Activated CD4-positive, alpha-beta T cell treated with anti-CD3 and anti-CD28 coated beads, Interleukin-2, amount 50 U/mL, for 16 hours (primary cell): ENCODE measurements at places on chromosomes 6 and 20.

DNA sequence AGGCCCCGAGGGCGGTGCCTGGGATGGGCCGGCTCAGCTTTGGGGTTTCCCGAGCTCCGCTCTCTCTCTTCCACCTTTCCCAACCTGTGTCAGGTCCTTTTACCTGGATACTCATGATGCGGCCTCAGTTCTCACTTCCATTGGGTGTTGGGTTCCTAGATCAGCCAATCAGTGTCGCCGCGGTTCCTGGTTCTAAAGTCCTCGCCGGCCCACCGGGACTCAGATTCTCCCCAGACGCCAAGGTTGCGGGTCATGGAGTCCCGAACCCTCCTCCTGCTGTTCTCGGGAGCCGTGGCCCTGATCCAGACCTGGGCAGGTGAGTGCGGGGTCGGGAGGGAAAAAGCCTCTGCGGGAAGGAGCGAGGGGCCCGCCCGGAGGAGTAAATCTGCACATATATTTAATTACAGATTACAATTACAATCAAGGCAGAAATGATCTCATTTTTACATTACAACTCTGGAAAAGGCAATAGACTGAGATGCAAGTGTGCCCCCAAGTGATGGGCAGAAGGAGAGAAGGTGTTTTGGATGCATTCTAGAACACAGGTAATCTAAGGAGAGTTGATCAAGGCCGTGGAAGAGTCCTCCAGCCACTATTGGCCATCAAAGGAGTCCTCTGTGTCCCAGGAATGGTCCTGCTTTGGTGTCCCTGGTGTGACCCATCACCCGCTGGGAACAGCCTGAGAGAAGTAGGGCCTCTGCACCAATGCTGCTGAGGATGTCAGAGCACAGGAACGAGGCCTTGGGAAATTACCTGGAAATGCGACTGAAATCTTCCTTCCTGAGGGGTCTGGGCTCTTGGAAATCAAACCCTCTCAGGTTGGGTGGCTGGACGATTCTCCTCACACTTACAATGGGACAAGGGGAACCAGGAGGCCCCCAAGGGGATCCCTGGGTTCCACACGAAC, 34.7 kb upstream of the MICB start:
- DNase-seq, result peak; percentile 94

- DNase-seq, result no peak
Observed at GRCh38 chr20:17916433-17916891, 52.1 kb downstream of the SNX5 start.

DNA sequence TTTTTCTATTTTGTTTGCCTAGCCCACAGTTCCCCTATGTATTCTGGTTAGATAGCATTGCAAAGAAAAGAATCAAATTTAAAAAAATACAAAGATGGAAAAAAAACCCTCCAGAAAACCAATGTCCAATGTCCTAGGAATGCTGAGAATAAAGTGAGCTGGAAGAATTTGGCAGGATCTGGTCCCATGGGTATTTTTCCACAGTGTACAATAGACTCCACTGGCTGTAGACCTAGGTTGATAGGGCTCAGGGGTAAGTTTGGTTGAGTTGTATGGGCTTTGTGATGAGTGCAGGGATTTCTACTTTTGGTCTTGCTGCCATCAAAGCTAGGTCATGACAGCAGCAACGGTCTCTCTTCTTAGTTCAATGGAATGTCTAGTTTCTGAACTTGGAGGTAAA, 41.5 kb downstream of the SLC22A2 start:
- DNase-seq, result no peak

- DNase-seq, result no peak
Observed at GRCh38 chr6:104958178-104959025, 1.5 kb downstream of the LIN28B start.

- no peak for DNase-seq
Observed at GRCh38 chr20:63642527-63643247, 10.5 kb downstream of the STMN3 start.

DNA sequence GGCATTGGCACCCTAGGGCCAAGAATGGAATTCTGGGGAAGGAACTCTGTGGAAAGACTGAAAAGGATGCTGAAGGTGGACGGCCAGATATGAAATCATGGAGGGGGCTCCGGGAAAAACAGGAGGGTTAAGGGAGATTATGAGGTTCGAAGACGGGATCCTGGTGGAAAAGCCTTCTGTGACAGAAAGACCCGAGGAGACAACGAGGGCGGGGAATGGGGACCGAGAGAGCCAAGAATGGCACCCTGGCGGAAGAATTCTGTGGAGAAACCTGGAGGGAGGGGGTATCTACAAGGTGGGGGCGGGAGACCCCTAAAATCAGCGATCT, 426 bp downstream of the TRMT6 start:
- no peak for DNase-seq

DNA sequence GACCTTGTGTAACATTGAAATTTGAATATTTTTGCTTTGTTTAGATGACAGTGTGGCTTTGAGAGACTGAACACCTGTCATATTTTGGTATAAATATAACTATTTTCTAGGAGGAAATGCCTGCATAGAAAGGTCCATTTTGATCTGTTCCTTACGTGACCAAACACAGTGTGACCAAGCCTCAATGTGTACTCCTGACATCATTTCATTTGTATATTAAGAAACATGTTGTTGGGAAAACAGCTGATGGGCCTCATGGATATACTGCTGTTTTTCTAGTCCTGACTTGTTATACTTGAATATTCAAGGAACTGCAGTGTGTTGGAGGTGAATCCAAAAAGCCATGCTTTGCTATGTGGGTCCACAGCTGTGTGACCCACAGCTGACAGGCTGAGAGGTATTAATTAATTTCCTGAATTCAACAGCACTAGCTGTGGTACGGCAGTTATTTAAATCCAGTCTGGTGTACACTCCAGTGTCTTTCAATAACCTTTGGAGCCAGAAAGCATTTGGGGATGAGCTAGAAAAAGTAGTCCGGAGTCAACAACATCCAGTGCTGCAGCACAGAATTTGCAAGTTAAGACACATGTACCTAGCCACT, 18.9 kb downstream of the NCOA7 start:
- no peak for DNase-seq

DNA sequence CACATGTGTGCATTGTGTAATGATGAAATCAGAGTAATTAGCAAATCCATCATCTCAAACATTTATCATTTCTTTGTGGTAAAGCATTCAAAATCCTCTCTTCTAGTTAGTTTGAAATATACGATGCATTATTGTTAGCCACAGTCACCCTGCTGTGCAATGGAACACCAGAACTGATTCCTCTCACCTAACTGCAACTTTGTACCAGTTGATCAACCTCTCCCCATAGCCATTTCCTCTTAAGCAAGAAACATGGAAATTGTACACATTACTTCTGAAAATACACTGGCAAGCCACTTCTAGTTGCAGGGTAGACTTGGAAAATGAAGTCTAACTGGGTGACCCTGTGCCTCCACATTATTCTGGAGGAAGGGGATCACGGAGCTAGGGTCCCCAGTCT, 58.1 kb upstream of the ESR1 start:
- no peak for DNase-seq

- no peak for DNase-seq
Observed at GRCh38 chr20:60238992-60239660, 280.9 kb downstream of the CDH26 start.

DNA sequence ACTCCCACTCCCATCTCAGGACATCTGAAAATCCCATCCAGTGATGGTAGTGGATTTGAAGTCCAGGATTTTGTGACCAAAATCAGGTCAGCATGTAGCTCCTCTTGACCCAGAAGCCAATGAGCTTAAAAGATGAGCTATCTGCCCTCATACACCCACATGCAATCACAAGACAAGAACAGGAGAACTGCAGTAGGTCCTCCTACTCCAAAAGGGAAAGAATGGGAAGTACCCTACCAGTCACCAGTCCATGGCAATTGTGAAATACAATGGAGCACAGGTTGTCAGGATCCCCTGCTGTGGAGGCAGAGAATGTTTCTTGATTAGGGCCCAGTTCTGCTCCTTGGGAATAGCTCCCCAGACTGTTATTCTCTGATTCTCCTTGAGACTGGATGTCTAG, 347.3 kb upstream of the CNR1 start:
- no peak for DNase-seq

DNA sequence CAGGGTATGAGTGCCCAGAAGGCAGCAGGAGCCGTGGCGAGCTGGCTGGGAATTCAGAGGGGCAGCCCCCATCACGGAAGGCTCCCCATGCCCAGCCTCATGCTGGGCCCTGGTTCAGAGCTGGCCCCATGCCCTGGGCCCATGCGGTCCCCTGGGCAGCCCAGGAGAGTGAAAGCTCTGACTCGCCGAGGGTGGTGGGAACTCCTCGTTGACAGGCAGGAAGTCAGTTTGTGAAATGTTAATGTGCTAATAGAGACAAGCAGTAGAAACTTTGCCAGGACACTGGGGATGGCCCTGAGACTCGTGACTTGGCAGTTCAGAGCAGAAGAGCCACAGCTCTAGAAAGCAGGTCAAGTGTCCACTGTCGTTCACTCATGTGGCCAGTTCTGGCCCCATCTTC, 353.0 kb downstream of the TAF4 start:
- no peak for DNase-seq

- DNase-seq, result no peak
Observed at GRCh38 chr6:36312854-36313648, 23.6 kb downstream of the BNIP5 start.

- no peak for DNase-seq
Observed at GRCh38 chr20:47760686-47761481, 24.4 kb downstream of the SULF2 start.

- DNase-seq, result no peak
Observed at GRCh38 chr20:64051561-64052325, 2.3 kb upstream of the SOX18 start.

- peak; percentile 24 for DNase-seq
Observed at GRCh38 chr6:97215157-97215769, 67.8 kb downstream of the MMS22L start.

DNA sequence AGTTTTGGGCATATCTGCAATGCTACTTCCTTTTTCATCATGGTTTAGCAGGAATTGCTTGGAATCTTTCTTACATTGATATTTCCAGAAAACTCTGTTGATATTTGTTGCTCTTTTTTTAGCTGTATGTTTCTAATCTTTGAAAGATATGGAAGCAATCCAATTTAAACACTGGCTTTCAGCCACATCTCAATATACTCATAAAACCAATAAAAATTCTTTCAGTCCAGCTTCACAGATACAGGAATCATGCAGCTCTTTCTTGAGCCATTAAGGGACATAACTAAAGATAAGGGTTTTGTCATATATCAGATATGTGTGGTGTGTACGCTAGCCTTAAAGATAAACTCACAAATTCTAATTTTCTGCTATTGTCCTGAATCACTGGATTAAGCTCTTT, 47.4 kb downstream of the PKIB start:
- no peak for DNase-seq

GRCh38 chr6:149169761-149170511, 147.6 kb upstream of the TAB2 start:
- DNase-seq, result no peak

GRCh38 chr20:60354024-60354580, 395.9 kb downstream of the CDH26 start:
- no peak for DNase-seq

DNA sequence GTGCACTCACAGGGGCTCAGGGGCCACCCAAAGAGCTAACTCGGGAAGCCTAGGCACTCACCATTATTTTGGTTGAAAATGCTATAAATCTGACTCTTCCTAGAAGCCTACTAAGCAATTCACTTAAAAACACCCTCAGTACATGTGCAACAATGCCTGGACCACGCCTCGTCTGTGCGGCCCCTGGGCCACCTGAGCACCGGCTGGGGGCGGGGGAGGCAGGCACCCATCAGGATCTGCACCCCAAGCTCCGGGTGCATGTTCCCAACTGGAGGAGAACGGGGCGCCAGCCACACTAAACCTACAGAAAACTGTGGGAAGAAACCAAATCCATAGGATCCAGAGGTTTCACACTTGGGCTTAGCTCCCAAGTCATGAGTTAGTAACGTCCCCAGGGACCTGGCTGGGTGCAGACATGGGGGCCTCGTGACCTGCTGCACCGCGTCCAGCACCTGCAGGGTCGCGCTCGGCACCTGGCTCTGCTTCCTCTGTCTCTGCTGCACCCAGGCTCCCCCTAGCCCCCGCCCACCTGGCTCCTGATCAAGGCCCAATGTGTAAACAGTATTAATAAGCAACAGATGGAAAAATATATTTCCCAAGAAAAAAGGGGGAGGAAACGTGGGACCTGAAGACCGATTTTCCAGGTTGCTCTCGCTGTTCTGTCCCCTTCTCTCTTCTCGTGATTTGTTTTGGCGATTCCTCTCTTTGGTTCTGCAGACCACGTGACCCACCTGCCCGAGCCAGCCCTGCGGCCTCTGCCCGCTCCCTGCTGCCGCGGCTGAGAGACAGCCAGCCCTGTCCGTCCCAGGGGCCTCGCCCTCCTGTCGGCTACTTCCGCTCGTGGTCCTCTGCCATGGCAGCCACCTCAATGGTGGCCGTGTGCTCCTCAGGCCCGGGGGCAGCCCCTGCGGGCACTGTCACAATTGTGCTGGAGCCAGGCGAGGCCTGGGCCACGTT, 15.5 kb upstream of the HELZ2 start:
- DNase-seq, result no peak
